ENCODE measurements at places on chromosomes 5 and 9.

DNA sequence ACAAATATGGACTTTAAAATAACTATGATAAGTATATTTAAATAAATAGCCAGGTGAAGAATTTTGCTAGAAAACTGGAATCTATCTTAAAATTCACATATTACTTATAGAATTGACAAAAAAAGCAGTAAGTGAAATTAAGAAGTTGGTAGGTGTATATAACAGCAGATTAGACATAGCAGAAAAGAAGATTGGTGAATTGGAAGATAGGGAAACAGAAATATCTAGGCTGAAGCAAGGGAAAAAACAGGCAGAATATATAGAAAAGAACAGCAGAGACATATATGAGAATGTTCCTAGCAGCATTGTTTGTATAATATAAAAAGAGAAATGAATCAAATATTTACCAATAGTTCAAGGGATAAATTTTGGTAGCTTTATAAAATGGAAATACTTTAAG, 294.9 kb downstream of the TMEM232 start:
- DNase-seq = no peak

GRCh38 chr5:147474140-147474539, 35.7 kb downstream of the DPYSL3 start:
- DNase-seq = no peak

DNA sequence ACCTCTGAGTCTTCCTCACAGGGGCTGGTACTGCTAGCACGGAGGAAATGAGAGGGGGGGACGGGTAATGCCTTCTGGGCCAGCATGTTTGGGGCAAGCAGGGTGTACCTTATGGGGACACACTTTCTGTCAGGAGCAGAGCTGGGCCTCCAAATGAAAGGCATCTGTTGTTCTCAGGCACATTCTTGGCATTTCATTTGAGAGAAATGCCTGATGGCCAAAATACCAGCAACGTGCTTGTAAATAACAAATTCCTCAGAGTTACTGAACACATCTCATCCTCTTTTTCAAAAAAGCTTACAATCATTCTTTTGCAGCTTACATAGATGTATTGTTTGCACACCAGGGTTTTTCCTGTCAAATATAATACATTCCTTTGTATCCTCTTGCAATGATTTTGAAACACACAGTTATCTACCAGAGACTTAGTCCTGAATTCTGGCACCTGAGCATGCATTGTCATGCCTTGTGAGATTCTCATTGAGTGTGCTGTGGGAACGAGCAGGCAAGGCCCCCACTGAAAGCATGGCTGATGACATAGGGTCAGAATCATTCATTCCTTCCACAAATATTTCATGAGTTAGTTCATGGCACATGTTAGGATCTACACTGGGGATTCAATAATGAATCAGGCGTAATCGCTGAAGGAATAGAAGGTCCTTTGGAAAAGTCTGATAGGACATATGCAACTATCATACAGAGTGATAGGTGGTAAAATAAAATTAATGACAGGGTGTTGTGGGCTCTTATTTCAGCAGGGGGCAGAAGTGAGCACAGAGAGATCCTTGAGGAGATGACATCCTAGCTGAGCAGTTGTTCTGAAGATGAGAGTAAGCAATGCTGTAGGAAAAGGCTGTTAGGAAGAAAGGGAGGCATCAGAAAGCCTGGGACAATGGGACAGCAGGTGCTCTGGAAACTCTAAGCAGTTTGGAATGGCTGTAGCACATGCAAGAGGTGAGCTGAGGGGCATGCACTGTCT, 260.9 kb upstream of the TUT7 start:
- peak; percentile 15 for DNase-seq

- no peak for DNase-seq
Measured at GRCh38 chr5:179295778-179296149, 49.5 kb downstream of the ADAMTS2 start.

DNA sequence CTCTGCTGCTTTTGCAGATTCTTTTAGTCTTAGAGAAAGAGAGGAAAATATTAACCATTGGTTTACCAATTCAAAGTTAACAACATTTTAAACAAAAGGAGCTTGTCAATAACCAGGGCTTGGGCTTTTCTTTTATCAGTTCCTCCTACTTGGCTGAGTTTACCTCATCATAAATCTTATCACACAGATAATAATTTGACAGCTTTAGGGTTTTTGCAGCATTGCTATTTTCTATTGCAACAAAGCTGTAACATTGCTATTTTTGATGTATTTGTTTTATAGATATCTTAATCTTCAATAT, 9.8 kb upstream of the ABL1 start:
- DNase-seq = no peak

DNA sequence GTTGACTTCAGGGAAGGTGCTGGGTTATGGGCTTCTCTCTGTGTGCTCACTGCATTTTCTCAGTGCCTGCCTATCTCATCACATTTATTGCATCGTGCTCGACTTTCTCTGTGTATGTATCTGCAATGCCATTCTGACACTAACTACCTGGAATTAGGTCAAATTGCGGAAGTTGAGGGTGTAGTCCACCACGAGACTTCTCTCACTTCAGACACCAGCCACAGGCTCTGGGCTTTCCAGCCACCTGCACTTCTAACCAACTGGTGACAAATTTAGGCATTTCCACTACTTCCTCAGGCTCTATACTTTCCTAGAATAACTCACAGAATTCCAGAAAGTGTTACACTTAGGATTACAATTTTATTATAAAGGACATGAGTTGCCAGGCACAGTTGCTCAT, 188.6 kb upstream of the ZNF608 start:
- DNase-seq = no peak

GRCh38 chr5:113213551-113214425, 221.0 kb downstream of the TSSK1B start:
- DNase-seq = no peak

DNA sequence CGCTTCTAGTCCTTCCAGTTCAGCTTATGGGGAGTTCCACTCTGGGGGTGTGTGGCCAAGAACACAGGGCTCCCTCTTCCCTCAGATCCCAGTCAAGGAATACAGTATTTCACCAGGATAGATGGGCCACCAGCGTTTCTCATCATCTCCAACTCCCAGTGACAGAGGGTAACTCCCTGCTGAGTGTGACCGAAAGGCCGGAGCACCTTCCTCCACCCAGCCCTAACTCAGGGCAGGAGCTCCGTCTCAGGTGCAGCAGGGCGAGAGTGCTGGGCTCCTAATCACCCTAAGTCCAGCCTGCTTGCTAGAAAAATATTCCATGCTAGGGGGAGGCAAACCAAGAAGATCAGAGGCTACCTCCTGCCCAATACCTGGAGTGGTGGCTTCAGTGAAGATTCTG, 102.6 kb downstream of the ADAMTS2 start:
- DNase-seq = no peak

DNA sequence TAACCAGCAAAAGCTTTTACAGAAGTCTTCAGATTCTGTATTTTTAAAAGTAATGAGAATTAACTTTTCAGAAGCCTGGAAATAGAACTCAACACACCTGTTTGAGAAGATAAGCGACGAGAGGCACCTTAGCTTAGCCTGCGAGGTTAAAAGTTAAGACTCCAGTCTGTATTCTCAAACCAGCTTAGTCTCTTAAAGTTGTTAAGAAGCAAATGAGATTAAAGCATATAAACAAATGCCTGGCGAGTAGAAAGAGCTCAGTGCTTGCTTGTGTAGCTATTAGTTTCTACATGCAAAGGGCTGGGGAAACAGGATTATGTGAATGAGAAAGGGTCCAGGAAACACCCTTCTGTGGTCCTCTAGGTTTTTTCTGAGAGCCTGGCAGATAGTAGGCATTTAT, 51.7 kb downstream of the MTAP start:
- DNase-seq = no peak

Measured in NCI-H1048 (cell line).